ENCODE measurements at places on chromosomes 16 and 17.

GRCh38 chr16:85613604-85614337 is 649 bp downstream of the GSE1 start:
- no peak for DNase-seq

DNA sequence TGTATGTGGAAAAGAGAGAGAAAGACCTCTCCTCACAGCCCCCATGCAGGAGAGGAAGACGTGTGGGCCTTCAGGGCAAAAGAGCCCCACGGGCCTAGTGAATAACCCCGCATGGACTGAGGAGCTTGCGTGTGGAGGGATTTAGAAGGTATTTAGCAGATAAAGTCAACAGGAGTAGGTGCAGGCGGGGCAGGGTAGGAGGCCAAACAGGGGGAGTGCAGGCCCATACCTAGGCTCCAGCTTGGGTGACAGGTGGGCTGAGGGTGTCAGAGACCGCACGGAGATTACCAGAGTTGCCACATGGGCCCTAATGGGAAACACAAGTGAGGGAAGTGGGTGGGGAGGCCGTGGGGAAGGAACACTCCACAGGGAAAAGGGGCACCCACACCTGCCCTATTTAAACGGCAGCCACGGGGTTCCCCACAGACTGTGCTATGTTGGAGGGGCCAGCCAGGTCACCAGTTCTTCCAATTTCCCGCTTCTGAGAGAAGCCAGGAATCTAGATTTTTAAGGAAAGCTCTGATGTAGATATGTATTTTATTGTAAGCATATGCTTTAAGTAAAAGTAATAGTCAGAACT is 8.2 kb upstream of the CNGB1 start:
- DNase-seq = no peak

- no peak for DNase-seq
Observed at GRCh38 chr17:19656851-19657581, 8.5 kb downstream of the ALDH3A2 start.

DNA sequence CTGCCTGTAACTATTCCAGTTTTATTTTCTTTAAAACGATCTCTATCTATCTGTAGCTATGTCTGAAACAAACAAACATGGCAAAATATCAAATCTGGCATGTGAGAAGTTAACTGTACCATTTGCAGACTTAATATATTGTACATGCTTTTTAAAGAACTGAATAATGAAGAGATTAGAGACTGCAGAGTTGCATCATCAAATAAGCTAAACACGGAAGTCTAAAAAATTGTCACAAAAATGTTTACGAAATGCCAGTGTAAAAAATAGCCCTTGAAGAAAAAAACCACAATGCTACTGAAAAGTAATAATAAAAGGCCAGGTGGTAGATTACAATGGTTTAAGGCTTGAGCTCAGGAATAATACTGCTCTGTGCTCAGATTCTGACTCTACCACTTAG is 43.1 kb downstream of the HS3ST3A1 start:
- no peak for DNase-seq

DNA sequence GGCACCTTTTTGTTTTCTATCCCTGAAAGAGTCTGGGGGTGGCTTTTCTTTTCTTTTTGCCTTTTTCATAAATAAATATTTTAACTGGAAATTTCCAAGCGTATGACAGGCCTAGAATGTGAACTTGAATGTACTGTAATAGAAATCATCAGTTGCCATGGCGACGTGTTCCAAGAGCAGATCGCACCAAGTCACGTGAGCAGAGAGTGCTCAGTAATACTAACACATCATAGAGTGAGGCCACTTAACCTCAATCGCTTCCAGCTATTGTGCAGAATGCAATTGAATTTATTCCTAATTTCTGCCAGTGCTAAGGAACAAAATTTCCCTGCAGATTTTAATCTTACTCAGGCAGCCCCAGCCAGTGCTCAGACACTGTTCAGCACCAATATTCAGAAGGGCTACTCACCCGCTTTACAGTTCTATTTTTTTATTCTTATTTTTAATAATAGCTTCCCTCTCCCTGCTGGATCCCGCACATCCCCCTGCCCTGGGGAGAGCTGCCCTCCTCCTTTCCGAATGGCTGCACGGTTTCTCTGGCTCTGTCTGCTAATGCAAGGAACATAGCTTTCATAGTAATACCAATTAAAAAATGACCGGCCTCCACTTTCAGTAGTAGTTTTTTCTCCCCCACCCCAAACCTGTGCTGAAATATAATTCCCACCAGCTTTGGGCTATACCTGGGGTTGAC is 26.2 kb upstream of the PMFBP1 start:
- DNase-seq = peak; percentile 39

- DNase-seq = no peak
Observed at GRCh38 chr17:80421381-80422090, 6.6 kb downstream of the ENDOV start.

DNA sequence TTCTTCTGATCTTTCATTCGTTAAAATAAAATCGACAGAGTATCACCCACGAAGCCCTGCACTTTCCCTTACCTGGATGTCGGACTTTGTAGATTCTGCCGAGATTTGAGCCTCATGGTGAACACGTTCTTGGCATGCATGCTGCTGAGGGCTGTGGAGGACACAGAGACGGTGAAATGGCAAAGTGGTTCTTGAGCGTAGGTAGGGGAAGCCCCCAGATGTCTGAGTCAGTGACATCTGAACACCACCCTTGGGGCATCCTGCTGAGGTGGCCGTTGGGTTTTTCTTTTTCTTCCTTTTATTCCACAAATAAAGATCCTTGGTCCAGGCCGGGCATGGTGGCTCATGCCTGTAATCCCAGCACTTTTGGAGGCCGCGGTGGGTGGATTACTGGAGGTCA is 33.9 kb downstream of the NOS2 start:
- no peak for DNase-seq

- DNase-seq = no peak
Observed at GRCh38 chr16:86734543-86735460, 156.5 kb downstream of the FOXL1 start.
